ENCODE measurements at places on chromosomes 1 and 21.

DNA sequence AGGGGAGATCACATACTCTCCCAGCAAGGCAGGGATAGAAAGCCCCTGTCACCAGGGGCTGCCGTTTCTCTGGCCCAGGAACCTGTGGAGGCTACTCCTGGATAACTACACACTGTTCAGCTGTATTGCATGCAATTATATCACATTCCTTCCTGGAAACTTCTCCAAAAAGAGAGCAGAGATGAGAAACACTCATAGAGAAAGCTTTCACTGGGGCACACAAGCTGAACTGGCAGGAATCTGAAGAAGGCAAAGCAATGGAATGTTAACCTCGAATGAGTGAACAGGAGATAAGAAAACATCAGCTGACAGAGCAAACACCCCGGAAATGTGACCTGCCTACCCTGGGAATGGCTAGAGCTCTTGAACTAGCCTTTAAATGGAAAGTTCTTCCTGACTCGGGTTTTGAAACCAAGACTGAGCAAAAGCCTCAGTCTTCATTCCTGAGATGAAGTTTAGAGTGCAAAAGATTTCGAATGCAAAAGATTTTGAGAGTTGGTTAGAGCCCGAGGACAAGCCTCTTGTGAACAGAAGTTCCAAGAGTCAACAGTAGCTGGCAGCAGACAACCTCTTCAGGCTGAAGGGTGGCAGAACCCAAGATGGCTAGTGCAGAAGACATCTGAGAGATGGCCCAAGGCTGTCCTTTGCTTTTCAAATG is 32.3 kb downstream of the CCN1 start:
- peak; percentile 98 for DNase-seq

GRCh38 chr1:196372896-196373536 is 235.2 kb downstream of the KCNT2 start:
- no peak for DNase-seq

GRCh38 chr1:220045356-220046051 is 801 bp downstream of the EPRS1 start:
- DNase-seq: no peak

- DNase-seq: no peak
These were observed 33.5 kb downstream of the SUSD4 start for GRCh38 chr1:223330466-223330865.

DNA sequence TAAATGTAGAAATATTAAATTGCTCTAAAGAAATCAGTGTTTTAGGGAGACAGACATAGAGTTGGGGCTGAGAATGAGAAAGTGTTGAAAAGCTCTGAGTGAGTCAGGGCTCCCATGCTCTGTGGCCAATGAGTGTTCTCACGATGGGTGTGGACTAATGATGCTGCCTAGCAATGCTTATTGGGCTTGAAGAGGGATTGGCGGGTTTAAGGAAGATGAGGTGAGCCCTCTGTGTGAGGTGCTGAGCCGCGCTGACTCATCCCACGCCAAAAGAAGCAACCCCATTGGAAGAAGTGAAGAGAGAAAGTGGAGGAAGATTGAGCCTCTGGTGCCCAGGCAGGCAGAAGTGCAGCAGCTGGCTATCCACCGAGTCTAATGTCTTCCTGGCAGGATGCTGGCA is 65.1 kb upstream of the DPT start:
- no peak for DNase-seq
